ENCODE measurements at places on chromosomes 3 and 15.

DNA sequence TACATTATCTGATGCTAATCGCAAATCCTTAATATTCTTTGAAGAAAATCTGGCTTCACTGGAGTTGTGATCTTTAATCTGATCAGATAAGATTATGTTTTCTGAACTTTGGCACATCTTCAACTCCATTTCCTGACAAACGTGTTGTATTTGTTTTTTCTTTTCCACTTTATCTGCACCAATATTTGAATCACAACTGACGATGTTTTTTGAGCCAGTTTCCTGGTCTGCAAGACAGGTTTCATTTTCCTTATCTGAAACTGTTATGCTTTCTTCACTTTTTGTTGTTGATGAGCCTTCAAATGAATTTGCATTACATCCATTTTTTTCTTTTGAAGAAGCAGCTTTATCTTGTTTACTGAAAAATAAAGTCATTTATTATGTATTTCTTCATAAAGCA, 101.5 kb downstream of the ZNF280D start:
- no peak for DNase-seq

- DNase-seq = no peak
Observed at GRCh38 chr3:178671791-178672190, 135.6 kb downstream of the KCNMB2 start.

DNA sequence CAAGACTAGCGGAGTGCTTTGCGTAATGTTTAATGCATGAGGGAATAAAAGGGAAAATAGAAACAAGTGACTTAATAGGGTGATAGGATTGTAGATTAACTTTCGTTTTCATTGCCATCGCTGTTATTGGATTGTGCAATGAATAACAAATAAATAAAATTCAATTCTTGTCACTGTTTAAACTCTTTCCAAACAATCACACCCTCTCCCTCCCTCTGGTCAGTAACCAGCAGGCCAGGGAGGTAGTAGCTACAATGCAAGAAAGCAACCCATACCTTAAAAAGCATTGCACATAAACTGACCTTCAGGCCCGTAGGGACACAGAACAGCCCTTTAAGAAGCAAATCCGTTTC, 705 bp upstream of the TFRC start:
- peak; percentile 73 for DNase-seq

GRCh38 chr15:29921130-29921601, 98.9 kb upstream of the TJP1 start:
- DNase-seq = no peak

DNA sequence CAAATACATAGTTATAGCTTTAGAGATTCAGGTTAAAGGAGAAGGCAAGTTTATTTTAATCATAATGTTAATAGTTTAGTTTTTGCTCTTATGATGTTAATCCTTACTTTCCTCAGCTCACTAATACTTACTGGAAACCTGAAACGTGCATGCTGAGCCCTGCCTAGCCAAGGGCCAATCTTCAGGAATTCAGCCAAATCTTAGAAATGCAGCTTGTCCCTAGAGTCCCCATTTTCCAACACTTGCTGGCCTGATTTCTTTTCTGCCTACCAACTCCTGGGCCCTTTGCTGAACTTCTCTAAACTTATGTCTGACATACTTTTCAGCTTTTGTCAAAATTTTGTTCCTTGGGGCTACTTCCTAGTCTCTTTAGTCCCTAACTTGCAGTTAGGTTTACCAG, 22.8 kb downstream of the BCHE start:
- no peak for DNase-seq

DNA sequence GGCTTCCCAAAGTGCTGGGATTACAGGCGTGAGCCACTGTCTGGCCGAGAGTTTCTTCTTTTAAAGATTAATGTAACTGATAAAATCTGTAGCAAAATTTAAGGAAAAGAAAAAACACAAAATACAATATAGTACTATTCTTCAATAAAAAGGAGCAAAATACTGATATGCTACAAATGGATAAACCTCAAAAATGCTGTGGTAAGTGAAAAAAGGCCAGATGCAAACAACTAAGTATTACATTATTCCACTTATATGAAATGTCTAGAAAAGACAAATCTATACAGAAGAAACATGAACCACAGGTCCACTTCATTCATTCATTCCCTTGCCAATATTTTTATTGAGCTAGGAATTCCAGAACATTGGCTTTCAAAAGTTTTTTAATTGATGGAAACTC, 299.5 kb downstream of the CTNNB1 start:
- no peak for DNase-seq

DNA sequence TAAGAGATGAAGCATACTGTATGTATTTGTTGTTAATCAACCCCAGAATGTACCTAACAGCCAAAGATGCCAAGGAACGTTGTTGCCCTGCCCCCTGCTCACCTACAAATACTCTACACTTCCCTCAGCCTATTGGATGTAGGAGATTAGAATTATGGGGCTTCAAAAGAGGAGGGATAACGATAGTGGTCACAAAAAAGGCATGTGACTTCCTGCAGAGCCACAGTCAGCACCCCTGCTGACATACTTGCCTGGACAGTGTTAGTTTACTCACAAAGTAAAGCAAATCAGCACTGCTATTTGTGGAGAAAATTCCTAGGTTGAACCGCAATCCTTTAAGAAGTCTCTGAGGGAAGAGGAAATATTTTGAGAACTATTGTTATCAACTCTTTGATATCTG, 37.9 kb downstream of the PARP15 start:
- DNase-seq = no peak

DNA sequence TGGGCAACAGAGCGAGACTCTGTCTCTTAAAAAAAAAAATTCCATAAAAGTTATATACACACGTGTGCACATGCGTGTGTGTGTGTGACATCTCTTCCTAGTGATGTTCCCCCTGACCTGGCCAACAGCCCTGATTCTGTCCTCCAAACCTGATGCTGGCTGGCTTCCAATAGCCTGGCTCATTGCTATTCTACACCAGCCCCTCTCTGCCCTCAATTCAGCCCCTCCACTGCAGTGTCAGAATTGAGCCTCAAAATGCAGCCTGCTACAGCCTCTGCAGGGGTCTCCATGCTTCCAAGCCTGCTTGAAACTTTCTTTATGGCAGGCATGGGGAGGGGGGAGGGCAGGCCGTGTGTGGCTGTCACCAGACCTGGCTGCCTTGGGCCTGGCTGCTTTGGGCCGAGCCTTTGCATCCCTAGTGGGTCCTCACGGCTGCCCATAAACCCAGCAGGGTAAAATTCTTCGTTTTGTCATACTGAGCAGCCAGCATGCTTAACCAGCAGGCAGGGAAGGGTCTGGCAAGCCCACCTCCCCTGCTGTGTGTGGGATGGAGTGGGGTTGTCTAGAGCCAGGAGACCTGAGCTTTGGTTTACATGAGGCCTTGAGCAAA, 22.7 kb upstream of the DOCK3 start:
- no peak for DNase-seq

DNA sequence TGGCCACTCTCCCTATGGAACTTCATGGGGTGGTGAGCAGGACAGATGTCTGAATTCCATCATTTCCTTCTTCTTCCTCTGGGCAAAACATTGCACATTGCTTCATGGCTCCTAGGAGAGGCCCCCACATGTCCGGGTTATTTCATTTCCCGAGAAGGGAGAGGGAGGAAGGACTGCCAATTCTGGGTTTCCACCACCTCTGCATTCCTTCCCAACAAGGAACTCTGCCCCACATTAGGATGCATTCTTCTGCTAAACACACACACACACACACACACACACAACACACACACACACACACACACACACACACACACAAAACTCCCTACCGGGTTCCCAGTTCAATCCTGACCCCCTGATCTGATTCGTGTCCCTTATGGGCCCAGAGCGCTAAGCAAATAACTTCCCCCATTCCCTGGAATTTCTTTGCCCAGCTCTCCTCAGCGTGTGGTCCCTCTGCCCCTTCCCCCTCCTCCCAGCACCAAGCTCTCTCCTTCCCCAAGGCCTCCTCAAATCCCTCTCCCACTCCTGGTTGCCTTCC, 1.9 kb downstream of the RHO start:
- DNase-seq = peak; percentile 47

DNA sequence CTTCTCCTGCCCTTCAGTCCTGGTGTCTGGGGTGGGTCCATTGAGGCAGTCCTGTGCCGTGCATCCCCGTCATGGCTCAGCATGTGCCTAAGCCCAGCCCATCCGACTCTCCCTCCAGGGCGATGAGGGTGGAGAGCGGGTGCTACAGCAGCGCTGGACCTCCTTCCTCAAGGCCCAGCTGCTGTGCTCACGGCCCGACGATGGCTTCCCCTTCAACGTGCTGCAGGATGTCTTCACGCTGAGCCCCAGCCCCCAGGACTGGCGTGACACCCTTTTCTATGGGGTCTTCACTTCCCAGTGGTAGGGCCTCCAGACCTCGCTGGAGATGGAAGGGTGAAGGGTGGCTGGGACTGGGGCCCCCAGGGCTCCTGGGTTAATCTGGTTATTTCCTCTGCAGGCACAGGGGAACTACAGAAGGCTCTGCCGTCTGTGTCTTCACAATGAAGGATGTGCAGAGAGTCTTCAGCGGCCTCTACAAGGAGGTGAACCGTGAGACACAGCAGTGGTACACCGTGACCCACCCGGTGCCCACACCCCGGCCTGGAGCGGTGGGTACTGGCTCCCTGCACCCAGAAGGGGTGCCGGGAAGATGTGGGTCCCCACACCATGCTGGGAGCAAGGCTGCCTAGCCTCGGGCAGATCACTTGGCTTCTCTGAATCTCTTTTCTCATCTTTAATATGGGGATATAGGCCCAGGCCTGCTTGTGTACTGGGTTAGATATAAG, 10.1 kb downstream of the CIB1 start:
- DNase-seq = no peak

- no peak for DNase-seq
Observed at GRCh38 chr3:122294359-122294758, 30.7 kb upstream of the CSTA start.

GRCh38 chr3:187181454-187182170, 15.7 kb upstream of the RTP1 start:
- DNase-seq = no peak

- no peak for DNase-seq
Observed at GRCh38 chr3:30155755-30156154, 450.6 kb upstream of the TGFBR2 start.

GRCh38 chr15:31932576-31932975, 97.7 kb upstream of the CHRNA7 start:
- no peak for DNase-seq

DNA sequence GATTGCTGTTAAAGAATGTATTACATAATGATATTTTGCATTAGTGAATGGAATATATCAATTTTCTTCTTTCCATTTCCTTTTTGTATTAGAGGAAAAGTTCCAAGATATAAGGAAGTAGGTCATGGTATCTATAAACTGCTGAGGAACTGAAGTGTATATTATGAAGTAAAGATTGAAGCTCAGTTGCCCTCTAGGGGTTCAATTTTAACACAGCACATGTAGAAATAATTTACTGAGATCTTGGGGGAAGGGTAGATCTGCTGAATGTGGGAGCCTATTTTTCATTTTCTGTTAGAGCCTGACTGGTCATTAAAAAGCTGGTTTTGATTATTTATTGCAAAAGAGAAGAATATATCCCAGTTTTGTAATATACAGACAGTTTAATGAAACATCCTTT, 45.2 kb downstream of the CMC1 start:
- DNase-seq = peak; percentile 74
